ENCODE measurements at places on chromosomes 6 and 20.

DNA sequence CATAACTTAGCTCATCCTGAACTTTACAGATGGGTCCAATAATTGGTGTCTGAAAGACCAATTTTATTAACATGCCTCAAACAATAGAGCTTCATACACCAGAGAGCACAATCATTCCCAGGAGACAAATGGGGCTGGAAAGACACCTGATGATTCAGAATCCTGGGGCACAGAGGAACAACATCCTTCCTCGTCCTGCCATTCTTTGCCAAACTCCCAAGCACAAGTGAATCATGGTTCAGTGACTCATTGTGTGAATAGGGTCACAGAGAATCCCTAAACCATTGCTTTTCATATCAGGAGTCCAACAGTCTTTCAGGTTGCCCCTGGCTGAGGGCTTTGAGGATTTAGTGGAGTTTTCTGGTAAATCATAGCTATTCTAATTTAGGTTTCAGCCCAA, 266.4 kb upstream of the BMP2 start:
- DNase-seq: no peak

DNA sequence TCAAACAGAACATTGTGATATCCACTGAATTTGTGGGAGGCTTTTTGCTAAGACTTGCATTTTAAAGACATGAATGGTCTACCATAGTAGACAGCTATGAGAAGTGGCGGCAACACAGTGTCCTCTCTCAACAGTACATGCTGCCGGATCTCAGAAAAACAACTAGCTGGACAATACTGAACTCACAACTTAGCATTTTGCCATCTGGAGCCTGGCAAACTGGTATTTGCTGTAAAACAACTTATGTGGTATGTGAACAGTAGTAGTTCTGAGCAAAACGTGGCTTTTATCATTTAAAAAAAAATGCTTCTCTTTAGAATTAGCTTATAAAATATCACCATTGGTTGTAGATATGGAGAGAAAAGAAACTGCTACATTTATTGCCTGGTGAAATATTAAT, 3.3 kb upstream of the PXDC1 start:
- no peak for DNase-seq

DNA sequence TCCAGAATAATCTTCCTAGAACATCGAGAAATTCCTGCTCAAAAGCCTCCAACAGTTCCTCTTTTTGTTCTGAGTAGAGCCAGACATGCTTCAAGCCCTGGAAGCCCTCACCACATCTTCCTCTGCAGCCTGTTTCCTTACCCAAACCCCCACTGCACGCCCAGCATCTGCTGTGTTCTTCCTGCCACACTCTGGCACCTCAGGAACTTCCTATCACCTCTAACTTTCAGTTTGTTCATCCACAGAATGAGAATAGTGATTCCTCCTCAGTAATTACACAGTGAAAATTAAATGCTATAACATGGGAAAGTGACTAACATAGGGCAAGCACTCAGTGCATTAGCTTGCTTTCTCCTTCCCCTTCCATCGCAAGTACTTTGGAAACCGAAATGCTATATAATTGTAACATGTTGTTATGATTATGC, 26.3 kb downstream of the C6orf89 start:
- DNase-seq: no peak

DNA sequence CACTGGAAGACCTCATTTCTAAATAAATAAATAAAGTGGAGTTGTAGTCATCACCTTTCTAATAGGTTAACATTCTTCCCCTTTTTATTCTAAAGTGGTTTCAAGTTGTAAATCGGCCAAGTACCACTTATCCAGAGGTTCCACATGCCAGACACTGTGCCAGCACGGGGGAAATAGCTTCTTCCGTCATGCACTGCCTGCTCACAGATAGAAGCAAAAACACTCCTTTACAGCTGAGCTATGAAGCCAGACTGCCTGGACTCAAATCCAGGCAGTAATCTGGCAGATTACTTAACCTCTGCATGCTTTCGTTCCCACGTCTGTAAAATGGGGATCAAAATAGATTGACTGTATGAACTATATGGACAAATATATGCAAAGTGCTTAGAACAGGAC, 17.2 kb upstream of the SCML4 start:
- no peak for DNase-seq

GRCh38 chr20:3446779-3447178, 24.0 kb upstream of the ATRN start:
- no peak for DNase-seq

Measured in BE2C (cell line).